ENCODE measurements at places on chromosomes 7 and 10.

- no peak for DNase-seq
Observed at GRCh38 chr10:120517881-120518484, 61.0 kb downstream of the PLPP4 start.

GRCh38 chr10:6778992-6779701 lies 199.1 kb upstream of the PRKCQ start:
- DNase-seq, result no peak

DNA sequence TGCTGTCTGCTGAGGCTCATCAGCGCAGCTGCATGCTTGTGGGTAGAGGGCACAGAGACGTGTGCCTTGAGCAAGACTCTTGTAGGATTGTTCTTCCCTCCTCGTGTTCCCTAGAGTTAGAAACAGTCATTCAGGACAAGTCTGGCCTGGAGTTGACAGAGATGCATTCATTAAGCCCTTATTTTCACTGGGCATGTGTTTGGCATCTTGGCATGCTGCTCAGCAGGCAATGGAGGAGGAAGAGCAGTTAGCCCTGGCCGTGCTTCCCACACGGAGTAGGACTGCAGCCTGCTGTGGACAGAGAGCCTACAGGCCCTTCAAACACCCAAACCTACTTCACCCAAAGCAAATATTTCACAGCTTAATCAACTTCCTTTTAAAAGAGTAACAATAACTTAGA lies 73.0 kb upstream of the GJD4 start:
- no peak for DNase-seq

GRCh38 chr10:88064608-88065382 lies 201.4 kb downstream of the PTEN start:
- DNase-seq, result no peak

DNA sequence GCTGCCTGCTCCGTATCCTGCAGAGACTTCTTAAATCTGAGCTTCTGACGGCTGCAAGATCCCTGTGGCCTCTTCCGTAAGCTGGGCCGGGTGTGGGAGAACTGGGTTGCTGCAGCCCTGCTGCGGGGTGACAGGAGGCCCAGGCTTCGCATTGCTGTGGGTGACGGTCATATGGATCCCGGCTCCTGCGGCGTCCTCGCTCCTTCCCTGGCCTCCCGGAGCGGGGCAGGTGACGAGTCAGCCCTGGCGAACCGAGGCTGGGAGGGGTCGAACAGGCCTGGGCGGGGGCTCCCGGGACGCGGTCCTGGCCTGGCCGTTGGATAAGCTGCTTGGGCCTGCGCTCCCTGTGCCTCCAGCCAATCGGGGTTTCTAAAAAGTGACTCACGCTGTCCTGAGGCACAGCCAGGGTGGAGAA lies 7.8 kb upstream of the UBE2D1 start:
- no peak for DNase-seq

DNA sequence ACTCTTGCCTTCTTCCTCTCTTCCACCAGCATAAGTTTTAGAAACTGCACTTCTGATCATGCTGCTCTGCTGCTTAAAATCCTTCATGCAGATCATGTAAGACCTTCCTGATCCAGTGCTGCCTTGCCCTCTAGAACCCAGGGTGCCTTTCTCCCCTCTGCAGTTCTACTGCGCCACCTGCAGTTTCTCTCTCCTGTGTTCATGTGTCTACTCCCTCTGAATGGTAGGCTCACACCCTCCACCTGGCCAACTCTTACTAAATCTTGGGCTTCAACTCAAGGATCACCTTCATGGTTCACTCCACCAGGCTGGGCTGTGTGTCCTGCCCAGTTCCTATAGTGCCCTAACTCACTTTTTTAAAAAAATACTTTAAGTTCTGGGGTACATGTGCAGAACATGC lies 174.6 kb upstream of the ITGB1 start:
- no peak for DNase-seq

DNA sequence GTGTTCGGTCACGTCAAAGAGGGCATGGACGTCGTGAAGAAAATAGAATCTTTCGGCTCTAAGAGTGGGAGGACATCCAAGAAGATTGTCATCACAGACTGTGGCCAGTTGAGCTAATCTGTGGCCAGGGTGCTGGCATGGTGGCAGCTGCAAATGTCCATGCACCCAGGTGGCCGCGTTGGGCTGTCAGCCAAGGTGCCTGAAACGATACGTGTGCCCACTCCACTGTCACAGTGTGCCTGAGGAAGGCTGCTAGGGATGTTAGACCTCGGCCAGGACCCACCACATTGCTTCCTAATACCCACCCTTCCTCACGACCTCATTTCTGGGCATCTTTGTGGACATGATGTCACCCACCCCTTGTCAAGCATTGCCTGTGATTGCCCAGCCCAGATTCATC lies 6.5 kb downstream of the PPIF start:
- DNase-seq, result no peak

DNA sequence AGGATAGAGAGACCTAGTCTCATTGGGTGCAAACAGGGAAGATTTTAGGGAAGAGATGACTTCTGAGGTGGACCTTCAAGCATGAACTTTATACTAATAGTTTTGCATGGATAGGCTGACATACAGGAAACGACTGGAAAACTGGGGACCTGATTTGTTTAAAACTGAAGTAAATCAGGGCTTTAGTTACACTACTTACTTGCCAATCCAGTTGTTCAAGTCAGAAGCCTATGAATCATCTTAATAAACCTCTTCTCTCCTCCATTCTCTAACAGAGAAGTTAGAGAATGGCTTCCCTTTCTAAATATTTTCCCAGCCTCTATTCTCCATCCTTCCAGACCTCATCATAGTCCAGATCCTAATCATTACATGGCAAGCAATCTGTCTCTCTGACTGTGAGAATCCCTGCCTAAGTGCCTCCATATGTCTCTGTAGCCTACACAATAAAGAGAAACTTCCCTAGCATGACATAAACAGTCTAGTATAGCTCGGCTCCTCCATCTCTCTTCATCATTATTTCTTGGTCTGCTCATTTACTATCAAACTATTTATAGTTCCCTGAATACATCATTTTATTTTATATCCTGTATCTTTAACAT lies 55.8 kb downstream of the PRKG1 start:
- DNase-seq, result peak; percentile 63

Measured in DMS 273 treated with DMSO at 0.1 percent for 48 hours (cell line).